HCT116 (cell line): ENCODE measurements at places on chromosomes 1 and 21.

- no peaks in the 10 kb centered on the region for H3K36me3 ChIP-seq
- no peak for DNase-seq
- no peak overlapping the region for H3K4me3 ChIP-seq
- H3K27ac ChIP-seq: no peak overlapping the region
- no peaks in the 10 kb centered on the region for H3K27me3 ChIP-seq
- H3K4me1 ChIP-seq: no peaks in the 10 kb centered on the region
These were observed 26.6 kb upstream of the RGS13 start for GRCh38 chr1:192609110-192610079.

DNA sequence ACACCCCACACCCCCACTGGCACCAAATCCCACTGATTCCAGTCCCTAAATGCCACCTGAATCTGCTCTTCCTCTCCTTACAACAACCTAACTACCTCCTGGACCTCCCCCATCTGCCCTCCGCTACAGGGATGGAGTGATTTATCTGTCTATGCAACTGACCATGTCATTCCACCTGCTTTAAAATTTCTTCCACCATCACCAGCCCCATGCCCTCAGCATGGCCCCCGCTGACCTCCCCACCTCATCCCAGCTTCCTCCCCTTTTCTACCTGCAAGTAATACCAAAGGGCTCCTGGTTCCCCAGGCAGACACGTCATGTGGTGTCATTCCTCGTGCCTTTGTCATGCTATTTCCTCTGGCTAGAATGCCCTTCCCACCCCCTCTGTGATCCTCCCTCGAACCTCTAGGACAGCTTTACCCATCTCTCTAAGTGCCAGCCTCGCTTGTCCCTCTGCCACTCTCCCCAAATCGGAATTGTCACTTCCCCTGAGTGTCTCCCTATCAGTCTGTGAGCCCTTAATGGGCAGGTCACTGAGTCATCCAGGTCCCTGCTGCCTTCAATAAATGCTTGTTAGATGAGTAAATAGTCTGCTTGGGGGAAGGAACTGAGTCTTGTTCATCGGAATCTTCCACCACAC, 3.7 kb downstream of the GJB4 start:
- DNase-seq: peak; percentile 94
- peak overlapping the region; percentile 54 for H3K4me3 ChIP-seq
- H3K27me3 ChIP-seq: no peaks in the 10 kb centered on the region

GRCh38 chr1:177423090-177423489, 252.3 kb downstream of the BRINP2 start:
- DNase-seq: no peak
- no peak overlapping the region for H3K4me3 ChIP-seq
- no peaks in the 10 kb centered on the region for H3K36me3 ChIP-seq
- H3K27me3 ChIP-seq: 0 out of 2 replicates have a peak, but pooled peaks cover 5% of the 10 kb centered on the region
- H3K27ac ChIP-seq: no peak overlapping the region

GRCh38 chr1:222634180-222635013, 16.5 kb downstream of the MIA3 start:
- no peaks in the 10 kb centered on the region for H3K4me1 ChIP-seq
- no peaks in the 10 kb centered on the region for H3K27me3 ChIP-seq
- no peak overlapping the region for H3K27ac ChIP-seq
- H3K4me3 ChIP-seq: no peak overlapping the region
- peak; percentile 85 for DNase-seq

- H3K4me3 ChIP-seq: no peak overlapping the region
- H3K27me3 ChIP-seq: no peaks in the 10 kb centered on the region
- no peaks in the 10 kb centered on the region for H3K36me3 ChIP-seq
- peaks cover 28% of the 10 kb centered on the region for H3K4me1 ChIP-seq
- H3K27ac ChIP-seq: no peak overlapping the region
- no peak for DNase-seq
These were observed 76.1 kb upstream of the CNIH3 start for GRCh38 chr1:224539971-224540370.

GRCh38 chr1:67659229-67659628, 25.8 kb upstream of the GADD45A start:
- H3K4me3 ChIP-seq: no peak overlapping the region
- no peak overlapping the region for H3K27ac ChIP-seq
- no peaks in the 10 kb centered on the region for H3K27me3 ChIP-seq
- DNase-seq: no peak

DNA sequence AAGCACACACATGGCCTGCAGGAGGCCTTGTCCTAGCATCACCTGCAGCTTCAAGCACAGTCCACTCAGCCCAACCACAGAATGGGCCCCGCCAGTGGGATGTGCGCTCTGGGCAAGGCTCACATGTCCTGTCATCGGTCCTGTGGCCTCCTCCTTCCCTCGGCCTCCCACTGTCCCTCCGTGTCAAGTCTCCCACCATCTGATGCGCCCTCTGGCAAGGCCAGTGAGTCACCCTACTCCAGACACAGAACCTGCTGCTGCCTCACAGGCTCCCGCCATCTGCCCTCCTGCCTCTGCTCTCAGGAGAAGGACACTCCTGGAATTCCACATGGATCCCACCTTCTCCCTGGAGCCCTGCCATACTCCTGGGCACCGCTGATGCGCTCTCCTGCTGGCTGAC, 14.2 kb downstream of the KCNAB2 start:
- H3K27ac ChIP-seq: no peak overlapping the region
- no peaks in the 10 kb centered on the region for H3K36me3 ChIP-seq
- H3K4me1 ChIP-seq: peaks cover 11% of the 10 kb centered on the region; the same call in 1 of the 2 replicates

- no peaks in the 10 kb centered on the region for H3K4me1 ChIP-seq
- no peak for DNase-seq
- H3K27me3 ChIP-seq: no peaks in the 10 kb centered on the region
- no peak overlapping the region for H3K4me3 ChIP-seq
These were observed 2.2 kb upstream of the ATP1A4 start for GRCh38 chr1:160149233-160149632.
